ENCODE measurements at places on chromosomes 13 and 19. TPM values are rescaled to one million over a fixed set of nuclear protein-coding genes. Genes with fewer than 3 reads are reported as not detected.

GRCh38 chr19:27774827-27775226 lies 1438.1 kb downstream of the UQCRFS1 start:
- H3K27me3 ChIP-seq = no peaks in the 10 kb centered on the region
- H3K36me3 ChIP-seq = peaks cover 18% of the 10 kb centered on the region
- H3K4me1 ChIP-seq = no peaks in the 10 kb centered on the region
- no peak overlapping the region for H3K27ac ChIP-seq
- H3K4me3 ChIP-seq = no peak overlapping the region

DNA sequence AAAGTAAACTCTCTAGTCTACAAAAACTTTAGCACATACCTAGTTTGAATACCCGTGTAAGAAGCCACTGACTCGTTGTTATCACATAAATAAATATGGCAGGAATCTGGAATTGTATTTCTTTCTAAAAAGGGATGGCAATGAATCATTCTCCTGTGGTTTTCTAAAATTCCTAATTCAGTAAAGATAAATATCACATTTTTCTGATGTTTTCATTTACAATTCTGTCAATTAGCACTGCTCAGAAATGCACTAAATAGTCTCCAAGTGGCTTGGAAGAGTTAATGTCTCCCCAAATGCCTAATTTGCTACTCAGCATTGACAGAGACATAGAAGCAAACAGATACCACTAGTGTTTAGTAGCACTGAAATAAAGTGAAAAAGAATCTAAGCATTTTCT lies 547.7 kb upstream of the SLITRK1 start:
- H3K27ac ChIP-seq = no peak overlapping the region
- no peak overlapping the region for H3K4me3 ChIP-seq
- H3K36me3 ChIP-seq = no peaks in the 10 kb centered on the region
- no peak for DNase-seq
- no peaks in the 10 kb centered on the region for H3K4me1 ChIP-seq

- no peak overlapping the region for H3K4me3 ChIP-seq
- H3K36me3 ChIP-seq = no peaks in the 10 kb centered on the region
- H3K27ac ChIP-seq = no peak overlapping the region
- no peak for DNase-seq
- H3K4me1 ChIP-seq = no peaks in the 10 kb centered on the region
These were observed 4.4 kb downstream of the ATP12A start for GRCh38 chr13:24684600-24684998.

GRCh38 chr13:27953676-27954405 lies 15.3 kb downstream of the CDX2 start:
- H3K36me3 ChIP-seq = no peaks in the 10 kb centered on the region
- H3K27me3 ChIP-seq = no peaks in the 10 kb centered on the region
- H3K4me1 ChIP-seq = peaks cover 40% of the 10 kb centered on the region
- peak overlapping the region; percentile 66 for H3K27ac ChIP-seq
- H3K4me3 ChIP-seq = no peak overlapping the region

- peaks cover 41% of the 10 kb centered on the region for H3K4me1 ChIP-seq
- H3K36me3 ChIP-seq = no peaks in the 10 kb centered on the region
- H3K4me3 ChIP-seq = no peak overlapping the region
- no peaks in the 10 kb centered on the region for H3K27me3 ChIP-seq
These were observed 83.5 kb downstream of the COL4A2 start for GRCh38 chr13:110390567-110390966.

GRCh38 chr19:15452111-15453047 lies 2.6 kb upstream of the WIZ start:
- H3K36me3 ChIP-seq = no peaks in the 10 kb centered on the region
- peak overlapping the region; percentile 40 for H3K4me3 ChIP-seq
- H3K27ac ChIP-seq = no peak overlapping the region
- peaks cover 10% of the 10 kb centered on the region for H3K4me1 ChIP-seq

DNA sequence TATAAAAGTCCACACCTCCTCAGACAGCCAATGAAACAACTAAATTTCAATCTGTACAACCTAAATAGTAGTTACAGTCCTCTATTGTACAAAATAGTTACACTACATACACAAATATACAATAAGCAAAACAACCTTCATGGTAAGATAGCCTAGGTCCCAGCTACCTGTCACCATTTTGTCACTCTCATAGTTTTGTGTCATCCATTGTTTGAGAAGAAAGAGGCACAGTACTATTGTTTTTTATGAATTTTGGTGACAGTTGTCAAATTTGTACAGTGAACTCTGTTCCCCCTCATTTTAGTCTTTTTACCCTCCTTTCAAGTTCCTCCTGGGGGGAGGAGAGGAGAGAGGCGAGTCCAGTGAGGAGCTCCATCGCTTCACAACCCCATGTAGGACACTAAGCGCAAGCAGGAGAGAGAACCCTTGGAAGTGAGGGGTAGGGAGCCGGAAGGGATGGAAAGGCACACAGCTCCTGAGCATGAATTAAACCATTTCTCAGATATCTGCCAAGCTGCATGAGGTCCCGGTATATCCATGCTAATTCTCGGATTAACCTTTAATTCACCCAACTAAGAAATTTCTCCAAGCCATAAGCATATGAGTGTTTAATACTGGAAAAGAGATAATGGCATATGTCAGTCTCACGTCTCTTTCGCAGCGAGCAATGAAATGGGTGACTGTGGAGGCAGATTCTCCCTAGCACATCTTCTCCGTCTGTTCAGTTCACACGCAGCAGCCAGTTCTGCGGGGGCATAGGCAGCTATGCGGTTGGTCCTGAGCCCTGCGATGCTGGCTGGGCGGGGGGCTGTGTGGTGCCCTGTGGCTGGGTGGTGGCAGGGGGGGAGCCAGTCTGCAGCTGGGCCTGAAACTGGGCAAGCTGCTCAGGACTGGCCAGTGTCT lies 60.5 kb downstream of the SERP2 start:
- H3K4me1 ChIP-seq = peaks cover 33% of the 10 kb centered on the region
- H3K27me3 ChIP-seq = no peaks in the 10 kb centered on the region
- peak overlapping the region; percentile 93 for H3K27ac ChIP-seq
- H3K36me3 ChIP-seq = peaks cover 23% of the 10 kb centered on the region

DNA sequence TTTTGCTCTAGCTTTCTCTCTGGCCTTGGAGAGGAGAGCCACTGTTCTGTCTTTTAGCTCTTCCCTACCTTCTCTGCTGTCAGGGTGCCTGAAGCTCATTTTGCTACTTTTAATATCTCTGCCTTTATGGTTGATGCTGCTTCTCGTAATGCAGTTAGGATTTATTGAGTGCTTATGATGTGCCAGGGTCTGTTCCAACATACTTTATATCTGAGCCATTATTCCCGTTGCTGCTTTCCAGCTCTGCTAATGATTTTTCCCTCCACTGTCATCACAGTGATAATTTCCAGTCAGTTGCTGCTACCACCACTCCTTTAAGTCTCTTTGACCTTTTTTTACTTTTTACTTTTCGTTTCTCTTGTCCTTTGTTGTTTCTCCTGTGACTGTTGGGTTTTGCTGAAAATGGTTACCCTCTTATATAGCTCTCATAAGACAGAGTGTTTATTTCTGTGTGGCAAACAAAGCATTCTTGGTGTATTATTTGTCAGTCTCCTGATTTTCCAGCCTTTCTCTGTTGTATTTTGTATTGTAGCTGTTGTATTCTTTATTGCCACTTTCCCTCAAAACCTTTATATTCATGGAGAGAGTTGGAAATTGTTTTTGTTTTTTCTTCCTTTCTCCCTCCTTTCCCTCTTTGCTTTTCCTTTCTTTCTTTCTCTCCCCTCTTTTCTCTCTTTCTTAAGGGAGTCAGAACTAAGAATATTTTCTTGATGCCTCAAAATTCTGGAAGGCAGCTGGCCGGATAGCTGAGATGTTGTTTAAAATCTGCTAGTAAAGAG lies 37.4 kb downstream of the COG6 start:
- H3K27me3 ChIP-seq = no peaks in the 10 kb centered on the region
- no peak overlapping the region for H3K4me3 ChIP-seq
- no peak for DNase-seq
- H3K4me1 ChIP-seq = no peaks in the 10 kb centered on the region

The CDX2 gene
- not detected for total RNA-seq

The POGLUT2 gene
- total RNA-seq = 2.8 TPM
